Cortex of kidney (tissue), 1 donor: ENCODE measurements at places on chromosomes 5 and 9.

DNA sequence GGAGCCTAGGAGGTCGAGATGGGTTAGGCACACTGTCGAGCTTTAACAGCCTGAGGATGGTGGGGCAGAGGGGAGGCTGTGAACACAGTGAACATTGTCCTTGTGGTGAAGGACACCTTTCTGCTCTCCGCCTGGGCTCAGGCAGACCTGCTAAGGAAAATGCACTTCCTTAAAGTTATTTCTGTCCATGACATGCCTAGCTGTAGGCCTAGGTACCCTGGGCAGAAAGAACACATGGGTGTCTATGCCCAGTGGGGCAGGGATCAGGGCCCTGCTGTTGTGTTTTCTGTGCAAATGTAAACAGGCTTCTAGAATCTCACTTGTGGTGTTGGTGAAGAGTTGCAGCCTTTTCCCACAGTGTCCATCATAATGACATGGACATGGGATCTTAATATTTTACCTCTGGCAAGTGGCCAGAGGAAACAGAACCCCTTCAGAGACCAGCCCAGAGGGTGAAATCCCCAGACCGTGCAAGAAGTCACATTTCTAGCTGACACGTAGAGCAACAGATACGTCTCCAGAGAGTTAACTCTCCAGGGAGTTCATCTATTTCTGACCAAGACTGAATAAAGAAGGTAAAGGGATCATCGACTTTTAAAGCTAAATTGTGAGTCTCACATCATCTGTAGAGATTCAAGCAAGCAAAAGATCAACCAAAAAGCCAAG is 79.2 kb downstream of the C9orf152 start:
- no peak for DNase-seq

- DNase-seq: no peak
These were observed 23.3 kb downstream of the TMEM171 start for GRCh38 chr5:73143716-73144115.

GRCh38 chr9:109953813-109954497 is 174.0 kb downstream of the PALM2AKAP2 start:
- DNase-seq: no peak

DNA sequence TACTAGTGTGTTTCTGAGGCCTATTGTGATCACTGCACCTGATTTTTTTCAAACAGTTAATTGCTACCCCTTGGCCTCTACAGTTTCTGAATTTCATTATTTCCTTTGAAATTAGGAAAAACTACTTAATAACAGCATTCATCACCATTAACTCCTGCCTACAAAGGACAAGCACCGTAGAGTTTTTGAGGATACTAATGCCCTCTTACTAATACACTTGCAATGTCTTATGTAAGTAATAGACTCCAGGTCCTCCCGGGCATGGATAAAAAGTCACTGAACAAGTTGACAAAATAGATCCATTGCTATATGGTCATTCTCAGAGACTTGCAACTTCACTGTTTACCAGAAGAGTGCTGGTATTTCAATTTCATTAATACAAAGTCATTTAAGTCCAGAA is 1172.5 kb downstream of the CDH12 start:
- DNase-seq: no peak

DNA sequence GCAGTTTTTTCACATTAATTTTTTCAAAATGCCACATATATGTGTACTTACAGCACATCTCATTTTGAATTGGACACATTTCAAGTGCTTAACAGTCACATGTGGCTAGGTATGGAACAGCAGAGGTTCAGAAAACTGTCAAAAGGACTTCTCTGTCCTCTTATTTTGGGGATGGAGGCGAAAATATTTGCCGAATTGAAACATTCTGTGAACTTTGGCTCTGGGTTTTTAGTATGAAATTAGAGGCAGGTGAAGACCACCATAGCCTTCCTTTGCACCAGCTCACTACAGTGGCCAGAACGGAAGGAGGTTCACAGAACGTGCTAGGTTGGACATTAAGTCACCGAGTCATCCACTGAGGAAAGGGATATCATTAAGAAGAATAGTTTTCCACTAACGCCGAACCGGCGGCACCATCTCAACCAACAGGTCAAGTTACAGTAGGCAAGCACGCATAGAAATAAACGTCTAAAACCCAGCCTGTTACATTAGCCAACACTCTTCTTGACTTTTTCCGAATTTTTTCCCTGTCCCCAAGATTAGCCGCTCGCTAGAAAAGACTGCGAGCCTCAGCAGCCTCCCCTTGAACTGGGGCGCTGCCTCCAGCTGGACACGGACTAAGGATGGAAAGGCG is 1.8 kb upstream of the TLE4 start:
- no peak for DNase-seq

GRCh38 chr5:177312649-177313181 is 1.0 kb upstream of the MXD3 start:
- DNase-seq: no peak

DNA sequence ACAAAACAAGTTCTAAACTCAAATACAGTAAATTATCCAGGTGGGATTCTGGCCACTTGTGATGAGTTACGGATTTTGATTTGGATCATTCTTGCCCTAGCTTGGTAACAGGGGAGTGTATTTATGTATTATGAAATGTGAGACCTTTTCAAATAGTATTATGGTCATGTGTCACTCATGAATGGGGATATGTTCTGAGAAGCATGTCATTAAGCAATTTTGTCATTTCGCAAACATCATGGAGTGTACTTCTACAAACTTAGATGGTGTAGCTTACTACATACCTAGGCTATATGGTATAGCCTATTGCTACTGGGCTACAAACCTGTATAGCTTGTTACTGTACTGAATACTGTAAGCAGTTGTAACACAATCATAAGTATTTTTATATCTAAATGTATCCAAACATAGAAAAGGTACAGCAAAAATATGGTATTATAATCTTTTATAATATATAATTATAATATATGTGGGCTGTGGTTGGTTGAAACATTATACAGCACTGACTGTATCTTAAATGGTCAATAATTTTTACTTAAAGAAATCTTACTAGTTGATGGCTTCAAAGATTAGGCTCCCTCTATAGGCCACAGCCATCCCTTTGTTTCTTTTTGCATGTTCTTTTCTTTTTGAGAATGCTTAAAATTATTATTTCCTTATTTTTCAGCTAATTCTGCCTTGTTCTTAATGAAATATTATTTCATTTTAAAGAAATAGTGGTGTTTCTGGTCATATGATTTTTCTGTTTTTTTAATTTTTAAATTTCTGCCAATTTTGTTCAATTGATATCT is 128.4 kb downstream of the MAST4 start:
- DNase-seq: no peak

GRCh38 chr9:106980551-106981101 is 117.7 kb downstream of the ZNF462 start:
- no peak for DNase-seq

DNA sequence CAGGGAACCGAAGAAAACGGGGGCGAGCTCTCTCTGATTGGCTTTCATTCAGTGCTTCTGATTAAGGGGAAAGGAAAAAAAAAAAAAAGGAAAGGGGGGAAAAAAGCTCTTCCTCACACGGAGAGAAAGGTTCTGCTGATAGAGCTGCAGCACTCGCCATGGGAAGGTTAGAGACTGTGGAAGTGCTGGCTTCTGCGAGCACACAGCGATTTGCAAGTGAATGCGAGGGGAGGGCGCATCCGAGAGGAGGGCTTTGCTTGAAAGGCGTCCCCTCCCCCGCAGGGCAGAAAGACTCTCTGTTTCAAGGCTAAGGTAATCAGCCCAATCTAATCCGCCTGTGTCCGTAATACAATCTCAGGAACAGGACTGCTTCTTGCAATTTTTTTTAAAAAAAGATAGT is at the start of gene CDH10:
Gene CDH10, minus strand, starts transcription at position 218 of the 400 bp plus-strand sequence. CDS start 51,488 bp downstream, outside the sequence.
- DNase-seq: no peak

- no peak for DNase-seq
These were observed 336.8 kb downstream of the GLIS3 start for GRCh38 chr9:3962971-3963642.

- DNase-seq: no peak
These were observed 853.3 kb downstream of the MAT2B start for GRCh38 chr5:164358531-164359259.

DNA sequence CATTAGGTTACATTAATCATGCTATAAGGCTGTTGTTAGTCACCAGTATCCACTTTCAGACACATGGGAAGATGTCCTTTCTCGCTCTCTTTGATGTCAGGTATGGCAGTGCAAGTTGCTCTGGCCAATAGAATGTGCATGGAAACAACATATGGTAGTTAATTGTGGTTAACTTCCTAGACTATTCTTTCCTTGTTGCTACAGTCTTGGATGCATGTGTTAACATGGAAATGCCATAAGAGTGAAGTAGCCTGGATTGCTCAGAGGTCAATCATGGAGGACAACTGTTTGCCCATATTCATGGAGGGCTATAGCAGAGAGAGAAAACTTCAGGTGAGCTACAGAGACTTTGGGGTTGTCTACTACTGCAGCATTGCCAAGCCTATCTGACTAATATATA is 245.8 kb upstream of the GAS1 start:
- DNase-seq: no peak

DNA sequence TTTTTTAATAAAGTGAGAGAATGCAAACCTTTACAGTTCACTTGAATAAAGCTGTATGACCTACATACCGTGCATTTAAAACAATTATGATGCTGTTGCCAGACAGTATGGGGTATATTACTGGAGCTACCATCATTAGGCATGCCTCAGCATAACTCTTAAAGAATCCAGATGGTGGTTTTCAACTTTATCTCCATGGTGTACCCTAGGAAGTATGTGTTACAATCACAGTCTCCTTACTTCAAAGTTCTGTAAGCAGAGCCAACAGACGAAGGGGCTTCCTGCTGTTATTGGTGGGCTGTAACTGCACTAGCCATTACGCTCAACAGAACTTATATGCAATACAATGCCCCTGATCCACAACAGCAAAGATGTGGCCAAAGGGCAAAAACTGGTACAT is 803.3 kb downstream of the DTWD2 start:
- DNase-seq: no peak
